ENCODE measurements at places on chromosomes 7 and 10.

DNA sequence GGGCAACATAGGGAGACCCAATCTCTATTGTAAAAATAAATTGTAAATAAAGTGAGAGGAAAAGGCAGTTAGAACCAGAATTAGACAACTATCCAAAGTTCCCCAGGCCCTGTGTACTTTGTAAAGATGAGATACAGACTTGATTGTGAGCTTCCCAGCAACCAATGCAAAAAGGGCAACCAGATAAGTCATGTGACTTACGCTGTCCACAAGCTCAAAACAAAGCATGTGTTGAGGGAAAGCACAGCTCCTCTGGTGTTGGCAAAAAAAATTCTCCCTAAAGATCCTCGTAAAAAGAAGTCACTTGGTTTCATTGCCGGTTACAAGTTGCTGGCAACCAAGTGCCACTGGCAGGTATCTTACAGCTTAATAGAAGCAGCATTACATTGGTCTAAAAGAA lies 154.0 kb downstream of the CUX1 start:
- no peak for DNase-seq

DNA sequence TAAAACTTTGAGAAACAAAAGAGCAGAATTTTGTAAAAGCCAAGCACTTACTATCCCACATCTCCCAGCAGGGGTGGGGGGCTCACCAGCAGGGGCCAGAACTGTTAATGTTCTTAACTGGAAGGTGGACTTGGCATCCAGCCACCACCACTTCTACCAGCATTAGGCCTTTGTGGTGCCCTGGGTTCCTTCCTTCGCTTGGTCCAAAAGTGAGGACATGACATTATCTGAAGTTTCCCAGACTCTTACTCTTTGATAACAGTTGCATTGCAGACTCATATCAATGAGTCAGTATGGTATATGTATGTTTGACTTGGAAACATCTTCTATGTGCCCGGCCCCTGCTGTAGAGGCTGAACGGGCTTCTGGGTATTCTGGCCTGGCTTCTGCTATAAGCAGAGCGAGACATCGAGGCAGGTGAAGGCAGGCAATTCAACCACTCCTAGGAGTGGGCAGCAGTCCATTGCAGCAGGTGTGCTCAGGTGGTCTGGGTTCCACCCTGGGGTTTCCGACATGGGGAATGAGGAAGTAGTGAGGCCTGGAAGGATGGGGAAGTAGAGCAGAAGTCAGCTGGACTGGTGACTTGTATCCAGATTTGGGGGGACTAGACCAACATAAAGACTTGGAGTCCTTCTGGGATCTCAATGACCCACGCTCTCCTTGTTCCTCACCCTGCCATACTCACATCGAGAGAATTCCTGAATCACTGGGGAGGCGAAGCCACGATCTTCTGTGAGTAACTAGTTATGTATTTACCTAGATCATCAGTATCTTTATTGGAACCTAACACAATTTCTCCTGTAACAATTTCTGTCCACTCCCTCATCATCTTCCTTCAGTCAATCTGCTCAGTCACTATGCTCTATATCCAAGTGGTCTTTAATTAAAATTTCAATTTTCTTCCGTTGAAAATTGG lies 4.1 kb downstream of the ZNF777 start:
- DNase-seq = no peak

- DNase-seq = no peak
Observed at GRCh38 chr10:47038881-47039561, 127.8 kb downstream of the PTPN20 start.

- DNase-seq = no peak
Observed at GRCh38 chr7:14687777-14688176, 214.8 kb downstream of the DGKB start.

- DNase-seq = no peak
Observed at GRCh38 chr7:155985518-155986250, 173.4 kb upstream of the SHH start.

- no peak for DNase-seq
Observed at GRCh38 chr7:7966141-7966734, 2.4 kb upstream of the GLCCI1 start.

- DNase-seq = peak; percentile 76
Observed at GRCh38 chr7:1713502-1714484, 43.7 kb downstream of the ELFN1 start.

DNA sequence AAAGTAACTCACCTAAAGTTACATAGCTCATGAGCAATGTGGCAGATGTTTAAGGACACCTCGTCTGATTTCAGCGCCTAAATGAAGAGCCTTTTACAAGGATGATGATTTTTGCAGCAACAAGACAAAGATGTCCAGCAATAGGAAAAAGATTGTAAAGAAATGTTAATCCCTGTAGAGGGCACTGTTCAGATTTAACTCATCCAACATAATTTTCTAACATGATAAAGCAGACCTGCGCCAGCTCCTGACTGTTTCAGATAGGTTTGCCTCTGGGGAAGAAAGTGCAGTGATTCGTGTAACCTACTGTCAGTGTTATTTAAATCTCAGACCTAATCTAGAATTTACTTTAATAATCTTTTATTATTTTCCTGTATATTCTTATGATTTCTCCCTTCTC lies 595.2 kb downstream of the AUTS2 start:
- DNase-seq = no peak

- no peak for DNase-seq
Observed at GRCh38 chr10:129375912-129376311, 91.1 kb upstream of the MGMT start.
